NB4 (cell line): ENCODE measurements at places on chromosomes 7 and 10.

GRCh38 chr7:50828801-50829200 lies 46.1 kb upstream of the GRB10 start:
- DNase-seq, result no peak

DNA sequence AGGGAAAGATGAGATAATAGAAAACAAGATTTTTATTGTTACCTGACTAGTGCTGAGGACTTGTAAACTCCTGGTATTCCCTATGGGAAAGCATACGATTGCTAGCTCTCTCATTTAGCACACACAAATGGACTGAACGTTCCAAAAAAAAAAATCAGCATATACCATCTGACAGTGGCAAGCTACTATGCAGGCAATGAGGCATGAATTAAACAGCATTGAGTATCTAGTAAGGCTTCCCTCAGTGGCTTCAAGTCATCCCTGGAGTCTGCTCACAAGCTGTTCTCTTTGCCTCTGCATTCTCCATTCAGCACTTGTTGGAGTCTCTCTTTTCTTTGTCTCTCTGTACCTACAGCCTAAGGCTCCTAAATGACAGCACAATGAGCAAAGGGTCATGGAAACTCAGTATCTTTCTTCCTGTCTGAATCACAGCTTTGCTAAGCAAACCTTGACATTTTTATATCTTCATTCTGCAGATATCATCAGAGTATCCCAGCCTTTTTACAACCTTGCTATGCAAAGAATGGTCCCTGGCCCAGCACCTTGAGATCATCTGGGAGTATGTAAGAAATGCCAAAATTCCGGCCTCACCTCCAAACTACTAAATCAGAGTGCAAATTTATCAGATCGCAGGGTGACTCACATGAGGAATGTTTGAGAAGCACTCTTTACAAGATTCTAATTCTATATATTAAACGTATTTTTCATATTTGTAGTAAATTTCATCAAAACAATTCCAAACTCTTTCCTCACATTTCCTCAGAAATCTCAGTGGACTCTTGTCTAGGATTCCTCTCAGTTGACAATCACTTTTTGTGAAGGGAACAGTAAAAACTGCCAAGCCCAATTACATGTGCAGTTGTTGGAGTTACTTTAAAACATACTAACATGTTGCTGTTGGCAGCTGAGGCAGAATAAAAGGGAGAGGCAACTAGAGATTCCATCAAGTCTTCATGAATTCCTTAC lies 10.8 kb upstream of the LIPA start:
- no peak for DNase-seq

GRCh38 chr10:126301701-126302475 lies 86.4 kb downstream of the ADAM12 start:
- no peak for DNase-seq

DNA sequence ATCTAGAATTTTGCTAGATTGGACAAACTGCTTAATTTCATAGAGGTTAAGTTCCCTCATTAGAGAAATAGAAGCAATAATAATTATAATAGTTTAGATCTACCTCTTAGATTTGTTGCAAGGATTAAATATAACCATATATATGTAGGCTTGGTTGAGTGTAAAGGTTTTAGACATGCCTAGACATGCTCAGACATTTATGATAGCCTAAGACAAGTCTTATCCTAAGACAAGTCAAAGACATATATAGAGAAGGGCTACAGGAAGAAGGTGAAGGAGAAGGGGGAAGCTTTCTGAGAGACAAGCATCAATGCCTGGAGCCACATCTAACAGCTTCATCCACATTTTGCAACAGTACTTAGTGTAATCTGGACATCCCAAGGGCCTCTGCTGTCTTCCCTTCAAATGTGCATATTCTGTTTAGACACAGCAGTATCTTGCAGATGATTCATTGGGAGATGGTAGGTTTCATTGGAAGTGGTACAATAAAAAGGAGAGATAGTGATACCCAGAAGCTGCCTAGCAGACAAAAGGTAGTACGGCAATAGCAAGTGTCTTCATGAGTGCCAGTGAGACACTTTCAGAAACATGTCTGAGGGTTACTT lies 146.5 kb downstream of the HGF start:
- no peak for DNase-seq

DNA sequence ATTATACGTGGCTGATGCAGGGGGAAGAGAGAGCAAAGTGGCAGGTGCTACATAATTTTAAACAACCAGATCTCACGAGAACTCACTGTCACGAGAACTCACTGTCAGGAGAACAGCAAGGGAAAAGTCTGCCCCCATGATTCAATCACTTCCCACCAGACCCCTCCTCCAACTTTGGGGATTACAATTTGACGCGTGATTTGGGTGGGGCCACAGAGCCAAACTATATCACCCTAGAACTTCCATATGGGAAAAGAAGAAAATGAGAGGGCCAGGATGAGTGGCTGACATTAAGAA lies 15.8 kb downstream of the EZH2 start:
- DNase-seq, result no peak

DNA sequence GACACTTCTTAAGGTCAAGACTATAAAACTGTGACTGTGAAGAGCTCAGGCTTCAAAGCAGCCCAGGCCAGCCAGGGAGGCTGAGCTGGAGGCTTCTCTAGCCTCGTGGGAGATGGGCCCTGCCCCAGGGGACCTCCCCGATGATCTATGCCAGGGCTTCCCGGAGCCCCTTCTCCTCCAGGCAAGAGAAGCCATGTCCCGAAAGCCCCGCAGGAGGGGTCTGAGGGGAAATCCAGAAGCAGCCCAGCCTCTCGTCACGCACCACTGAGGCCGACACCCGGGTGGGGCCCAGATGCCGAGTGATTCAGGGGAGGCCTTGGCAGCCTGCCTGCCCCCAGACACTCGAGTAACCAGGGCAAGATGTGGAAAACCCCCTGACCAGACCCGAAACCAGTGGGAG lies 63.7 kb downstream of the PROSER2 start:
- no peak for DNase-seq

- DNase-seq, result no peak
Measured at GRCh38 chr7:55110993-55111361, 92.2 kb downstream of the EGFR start.

GRCh38 chr10:113616244-113617074 lies 47.4 kb downstream of the NRAP start:
- DNase-seq, result peak; percentile 27

DNA sequence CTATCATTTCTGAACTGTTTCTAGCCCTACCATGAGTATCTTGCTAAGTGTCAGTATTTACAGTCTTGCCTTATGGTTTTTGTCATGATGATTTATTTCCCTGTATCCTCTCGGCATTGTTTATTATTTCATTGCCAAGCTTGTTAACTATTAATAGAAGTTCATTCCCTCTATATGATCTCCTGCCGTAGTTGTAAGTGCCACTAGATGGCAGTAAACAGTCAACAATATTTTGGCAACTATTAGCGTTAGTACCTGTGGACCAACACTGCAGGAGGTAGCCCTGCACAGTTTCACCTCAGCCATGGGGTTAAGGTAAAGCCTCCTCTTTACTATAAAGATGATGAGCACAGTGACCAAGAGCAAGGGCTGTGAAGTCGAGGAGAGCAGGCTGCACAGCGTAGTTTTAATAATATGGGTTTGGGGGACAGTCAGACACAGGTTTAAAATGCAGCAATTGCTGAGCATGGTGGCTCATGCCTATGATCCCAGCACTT lies 26.1 kb upstream of the CCNJ start:
- peak; percentile 67 for DNase-seq

DNA sequence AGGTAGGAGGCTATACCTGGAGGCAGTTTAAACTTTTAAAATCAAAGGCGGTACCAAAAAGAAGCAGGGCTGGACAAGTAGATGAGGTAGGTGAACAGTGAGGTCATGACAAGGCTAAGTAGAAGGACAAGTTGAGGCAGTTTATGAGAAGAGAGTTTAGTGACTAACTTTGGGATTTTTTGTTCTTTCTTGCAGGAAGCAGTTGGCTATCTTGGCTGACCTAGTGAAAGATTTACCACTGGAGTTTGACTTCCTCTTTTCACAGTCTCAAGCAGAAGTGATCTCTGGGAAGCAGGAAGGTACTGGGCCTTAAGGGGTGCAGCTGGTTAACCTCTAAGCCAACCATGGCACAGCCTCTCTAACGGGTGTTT lies 26.3 kb downstream of the ENTPD7 start:
- peak; percentile 91 for DNase-seq

GRCh38 chr7:81300753-81301152 lies 381.9 kb upstream of the SEMA3C start:
- no peak for DNase-seq

DNA sequence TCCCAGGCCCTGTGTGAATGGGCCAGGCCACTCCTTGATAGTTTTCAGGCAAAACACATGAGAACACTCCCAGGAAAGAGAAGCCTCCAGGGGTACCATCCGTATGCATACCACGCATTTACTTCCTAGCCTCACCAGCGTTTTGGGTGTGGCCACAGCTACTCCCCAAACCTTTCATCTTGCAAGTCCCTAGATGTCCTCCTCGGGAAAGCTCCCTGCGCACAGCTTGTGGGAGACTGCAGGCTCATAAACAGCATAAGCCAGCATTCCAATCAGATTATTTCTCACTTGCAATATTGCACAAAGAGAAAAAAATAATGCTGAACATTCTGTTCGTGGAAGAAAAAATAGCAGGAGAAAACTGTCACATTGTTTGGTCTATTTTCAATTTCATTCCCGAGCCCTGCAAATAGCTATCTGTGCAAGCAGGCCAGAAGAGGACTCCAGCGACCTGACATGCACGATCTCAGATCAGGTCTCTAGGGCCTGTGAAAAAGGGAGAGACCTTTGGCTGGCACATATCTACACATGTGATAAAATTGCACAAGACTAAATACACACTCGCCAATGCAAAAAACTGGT lies 175.6 kb downstream of the PLXNA4 start:
- no peak for DNase-seq

- no peak for DNase-seq
Measured at GRCh38 chr7:42934291-42934690, 2.1 kb downstream of the MRPL32 start.

DNA sequence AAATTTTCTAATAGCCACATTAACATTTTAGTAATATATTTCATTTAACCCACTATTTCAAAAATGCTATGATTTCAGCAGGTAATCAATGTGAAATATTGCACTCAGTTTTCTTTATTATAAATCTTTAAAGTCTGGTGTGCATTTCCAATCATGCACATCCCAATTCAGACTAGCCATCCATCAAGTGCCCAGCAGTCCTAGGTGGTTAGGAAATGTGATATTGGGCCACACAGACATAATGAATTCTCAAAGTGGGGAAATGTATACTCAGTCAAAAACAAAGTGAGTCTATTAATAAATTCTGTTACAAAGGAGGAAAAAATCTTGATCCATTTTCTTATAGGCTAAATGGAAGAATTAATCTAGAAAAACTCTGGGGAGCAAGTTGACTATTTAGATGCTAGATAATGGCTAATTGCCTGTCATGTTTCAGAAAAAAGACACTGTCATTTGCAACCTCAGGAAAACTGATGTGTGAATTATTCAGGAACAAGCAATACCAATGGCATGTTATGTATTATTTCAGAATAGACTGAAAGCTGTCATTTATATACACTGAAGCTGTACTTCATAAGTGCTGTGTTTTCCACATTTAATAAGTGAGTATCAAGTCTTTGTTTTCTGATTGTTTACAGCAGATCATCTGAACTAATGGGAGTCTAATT lies 629.1 kb upstream of the ADARB2 start:
- DNase-seq, result no peak

DNA sequence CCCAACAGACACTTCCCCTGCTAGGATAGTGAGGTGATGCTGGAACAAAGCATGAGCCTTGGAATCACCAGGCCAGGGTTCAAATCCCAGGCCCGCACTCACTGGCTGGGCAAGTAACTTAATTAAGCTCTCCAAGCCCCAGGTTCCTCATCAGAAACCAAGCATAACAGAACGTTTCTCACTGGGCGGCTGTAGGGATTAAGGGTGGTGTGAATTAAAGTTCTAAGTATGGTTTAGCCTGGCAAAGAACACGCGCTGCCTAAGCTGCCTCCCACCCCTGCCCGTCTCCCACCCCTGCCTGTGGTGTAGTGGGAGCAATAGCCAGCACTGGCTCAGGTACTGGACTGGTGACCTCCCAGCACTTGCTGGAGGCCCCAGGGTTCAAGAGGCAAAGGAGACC lies 5.6 kb downstream of the SLC4A2 start:
- no peak for DNase-seq

DNA sequence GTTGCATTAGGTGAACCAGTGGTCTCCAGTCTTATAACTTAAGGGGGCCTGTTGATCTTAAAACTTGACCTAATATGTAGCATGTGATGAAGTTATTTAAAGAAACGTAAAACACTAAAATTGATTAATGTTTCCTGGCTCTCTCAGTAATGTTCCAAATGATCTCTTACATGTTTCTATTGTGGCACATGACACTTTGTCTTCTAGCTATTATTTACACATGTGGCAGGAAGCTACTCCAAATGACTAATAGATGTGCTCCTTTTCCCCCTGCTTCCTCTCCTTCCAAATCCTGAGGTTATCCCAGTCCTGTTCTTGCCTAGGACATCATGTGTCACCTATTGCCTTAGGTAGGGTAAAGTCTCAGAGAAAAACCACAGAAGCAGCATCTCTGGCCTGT lies 89.4 kb downstream of the FAS start:
- no peak for DNase-seq

GRCh38 chr10:80518807-80519360 lies 18.8 kb upstream of the SH2D4B start:
- DNase-seq, result no peak

GRCh38 chr7:127953423-127954356 lies 77.5 kb downstream of the LRRC4 start:
- DNase-seq, result no peak

GRCh38 chr7:103148994-103149807 lies at the start of gene NAPEPLD:
Gene NAPEPLD, minus strand, starts transcription at chr7:103149099. Its CDS starts 20,323 bp downstream, at chr7:103128776.
- peak; percentile 89 for DNase-seq

DNA sequence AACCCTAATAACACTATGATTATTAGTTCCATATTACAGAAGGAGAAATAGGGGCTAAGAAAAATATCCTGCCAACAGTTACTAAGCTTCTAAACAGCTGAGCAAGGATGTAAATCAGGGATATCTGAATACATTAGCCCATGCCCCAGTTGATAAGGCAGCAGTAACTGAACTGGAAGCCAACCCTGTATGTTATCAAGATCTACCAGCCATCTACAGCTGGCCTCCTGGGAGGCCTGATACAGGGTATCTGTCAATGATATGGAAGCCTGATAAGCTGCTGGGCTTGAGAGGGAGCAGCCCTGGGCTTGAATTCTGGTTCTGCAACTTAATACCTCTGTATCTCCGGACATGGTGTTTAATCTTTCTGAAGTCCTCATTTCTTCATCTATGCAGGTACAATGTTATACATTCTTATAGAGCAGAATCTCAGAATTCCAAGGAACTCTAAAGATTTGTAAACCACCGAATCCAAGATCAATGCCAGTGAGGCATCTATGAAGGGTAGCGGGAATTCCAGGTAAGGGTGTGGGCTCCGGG lies 37.9 kb upstream of the AFAP1L2 start:
- DNase-seq, result no peak

DNA sequence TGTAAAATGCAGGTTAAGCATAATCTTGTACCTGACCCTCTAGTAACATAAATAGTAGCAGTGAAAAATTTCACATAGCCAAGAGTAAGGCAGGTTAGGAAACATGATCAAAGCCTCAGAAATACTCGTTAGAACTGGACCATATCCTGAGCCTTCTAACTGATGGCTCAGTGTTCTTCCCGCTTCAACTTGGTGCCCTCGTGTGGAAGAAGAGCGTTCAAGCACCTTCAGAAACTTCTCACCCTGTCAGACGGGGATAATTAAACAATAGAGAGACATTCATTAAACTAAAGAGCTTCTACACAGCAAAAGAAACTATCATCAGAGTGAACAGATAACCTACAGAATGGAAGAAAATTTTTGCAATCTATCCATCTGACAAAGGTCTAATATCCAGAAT lies 124.5 kb downstream of the MYOF start:
- peak; percentile 66 for DNase-seq

GRCh38 chr7:93574646-93575554 lies at the start of gene CALCR:
Gene CALCR, minus strand, starts transcription at chr7:93574724. Its CDS starts 87,743 bp downstream, at chr7:93486981.
- DNase-seq, result no peak
